Type B pancreatic cell (in vitro differentiated cells): ENCODE measurements at places on chromosomes 4 and X.

GRCh38 chrX:623599-624315 is 6.8 kb upstream of the SHOX start:
- DNase-seq, result no peak

- no peak for DNase-seq
Measured at GRCh38 chr4:153518637-153519389, 52.7 kb downstream of the TMEM131L start.

- DNase-seq, result no peak
Measured at GRCh38 chr4:153082322-153083301, 121.6 kb upstream of the TRIM2 start.

GRCh38 chr4:91963486-91963885 is 340.3 kb upstream of the GRID2 start:
- DNase-seq, result no peak

- no peak for DNase-seq
Measured at GRCh38 chrX:39653691-39654090, 444.1 kb downstream of the BCOR start.
